ENCODE measurements at places on chromosomes 2 and 18. TPM values are rescaled to one million over a fixed set of nuclear protein-coding genes. Genes with fewer than 3 reads are reported as not detected.

DNA sequence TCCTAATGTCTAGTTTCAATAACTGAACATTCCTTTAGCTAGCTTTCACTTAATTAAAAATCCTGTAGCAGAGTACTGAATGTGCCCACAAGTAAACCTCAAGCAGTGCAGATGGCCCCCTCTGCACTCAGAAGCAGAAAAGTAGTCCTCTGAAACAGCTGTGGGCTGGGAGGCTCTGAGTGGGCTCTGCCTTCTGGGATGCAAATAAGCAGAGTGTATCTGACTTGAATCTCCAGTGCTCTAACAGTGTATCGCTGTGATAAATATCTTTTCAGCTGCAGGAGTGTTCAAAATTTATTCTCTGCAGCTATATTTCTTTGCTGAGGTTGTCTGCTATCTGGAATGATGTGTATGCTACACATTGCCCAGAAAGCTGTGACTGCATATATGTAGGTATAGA is 44.8 kb upstream of the SYT4 start:
- DNase-seq = no peak

DNA sequence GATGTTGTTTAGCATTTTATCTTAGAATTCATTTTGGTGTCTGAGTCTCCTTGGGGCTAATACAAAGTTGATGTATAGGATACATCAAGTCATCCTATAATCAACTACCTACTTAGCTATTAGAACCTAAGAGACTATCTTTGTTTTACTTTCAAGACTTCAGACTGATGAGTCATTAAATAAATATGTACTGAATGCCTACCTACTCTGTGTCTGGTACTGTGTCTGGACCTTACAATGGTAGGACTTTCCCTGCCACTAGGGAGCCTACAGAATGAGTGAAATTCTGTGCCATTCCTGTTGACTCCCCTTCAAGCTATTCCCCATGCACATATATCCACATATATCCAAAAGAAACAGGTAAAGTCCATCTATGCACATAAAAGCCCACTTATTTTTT is 114.5 kb downstream of the ERBB4 start:
- DNase-seq = no peak

GRCh38 chr2:2739231-2739795 is 408.2 kb upstream of the MYT1L start:
- no peak for DNase-seq

Gene PRKAG3
- not detected for total RNA-seq

Gene ASB3
- total RNA-seq = 24.8 TPM

Gene ICOS
- total RNA-seq = not detected

All from H4 (cell line).